HS-5 (cell line): ENCODE measurements at places on chromosomes 3 and 15.
A peak's percentile ranks its signal among the peaks of the same experiment; 100 is the strongest.

- DNase-seq: no peak
These were observed 19.1 kb upstream of the XIRP1 start for GRCh38 chr3:39211332-39212130.

- no peak for DNase-seq
These were observed 223.7 kb downstream of the MAGI1 start for GRCh38 chr3:65814845-65815578.

DNA sequence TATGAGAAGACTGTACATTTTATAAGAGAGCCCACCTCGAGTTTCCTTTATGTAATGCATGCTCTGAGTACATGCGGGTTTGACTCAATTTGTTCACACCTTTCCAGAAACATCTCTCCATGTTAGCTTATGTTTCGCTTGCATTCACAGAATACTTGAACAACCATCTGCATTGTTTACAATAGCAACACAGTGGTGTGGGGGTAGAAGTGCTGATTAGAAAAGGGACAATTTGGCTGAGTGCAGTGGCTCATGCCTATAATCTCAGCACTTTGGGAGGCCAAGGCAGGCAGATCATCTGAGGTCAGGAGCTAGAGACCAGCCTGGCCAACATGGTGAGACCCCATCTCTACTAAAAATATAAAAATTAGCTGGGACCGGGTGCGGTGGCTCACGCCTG is 60.9 kb downstream of the NCEH1 start:
- no peak for DNase-seq

- DNase-seq: no peak
These were observed 639 bp downstream of the NIPA1 start for GRCh38 chr15:22786868-22787698.

DNA sequence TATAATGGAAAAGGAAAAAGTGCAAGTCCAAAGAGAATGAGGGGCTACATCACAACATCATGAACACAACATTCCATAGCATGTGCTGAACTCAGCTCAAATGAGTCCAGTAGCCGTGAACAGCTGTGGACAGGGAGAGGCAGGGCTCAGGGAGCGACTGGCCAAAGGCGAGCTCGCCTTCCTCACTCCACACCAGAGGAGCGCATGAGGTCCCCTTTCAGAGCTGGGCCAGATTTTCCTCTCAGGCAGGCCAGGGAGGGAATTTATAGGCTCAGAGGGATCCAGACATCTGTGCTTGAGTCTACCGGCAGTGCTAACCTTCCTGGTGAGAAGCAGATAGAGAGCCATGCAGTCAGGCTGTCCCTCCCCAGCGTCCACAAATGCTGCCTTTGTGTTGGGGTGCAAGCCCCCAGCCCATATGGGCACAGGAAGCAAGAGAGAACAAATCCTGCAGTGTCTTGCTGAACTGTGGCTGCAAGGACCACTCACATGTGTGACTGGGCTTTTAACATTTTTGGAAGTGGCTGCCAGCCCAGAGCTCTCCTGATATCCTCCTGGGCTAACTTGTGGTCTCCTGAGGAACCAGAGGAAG is 32.5 kb downstream of the ARHGEF3 start:
- no peak for DNase-seq

DNA sequence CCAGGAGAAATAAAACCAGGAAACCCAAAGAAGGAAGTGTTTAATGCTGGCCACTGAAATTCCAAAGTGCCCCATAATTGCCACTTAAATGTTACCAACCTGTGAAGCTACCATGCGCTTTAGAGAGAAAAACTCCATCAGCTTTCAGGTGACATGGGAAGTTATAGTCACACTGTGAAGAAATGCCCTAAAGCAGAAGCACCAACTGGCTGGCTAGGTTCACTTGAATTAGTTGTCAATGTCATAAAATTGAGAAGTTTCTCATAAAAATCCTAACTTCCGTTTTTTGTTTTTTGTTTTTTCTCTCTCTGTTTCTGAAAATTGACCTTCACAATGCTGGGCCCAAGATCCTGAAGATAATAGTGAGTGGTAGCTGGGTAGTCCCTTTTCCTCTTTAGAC is 167.9 kb upstream of the CTNNB1 start:
- no peak for DNase-seq

DNA sequence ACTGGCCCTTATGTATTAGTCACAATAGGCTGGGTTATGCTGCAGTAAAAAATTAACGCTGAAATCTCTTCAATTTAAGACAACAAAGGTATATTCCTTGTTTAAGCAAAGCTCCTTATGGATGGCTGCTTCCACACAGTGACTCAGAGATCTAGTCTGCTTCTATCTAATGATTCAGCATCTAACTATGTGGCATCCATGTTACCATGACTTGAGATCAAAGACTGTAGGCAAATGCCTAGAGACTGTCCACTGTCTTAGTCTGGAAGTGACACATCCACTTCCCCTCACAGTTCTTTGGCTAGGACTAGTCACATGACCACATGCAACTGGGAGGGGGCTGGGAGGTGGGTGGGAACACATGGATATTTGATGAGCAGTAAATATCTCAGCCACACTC is 61.3 kb upstream of the PSMD6 start:
- DNase-seq: peak; percentile 88

DNA sequence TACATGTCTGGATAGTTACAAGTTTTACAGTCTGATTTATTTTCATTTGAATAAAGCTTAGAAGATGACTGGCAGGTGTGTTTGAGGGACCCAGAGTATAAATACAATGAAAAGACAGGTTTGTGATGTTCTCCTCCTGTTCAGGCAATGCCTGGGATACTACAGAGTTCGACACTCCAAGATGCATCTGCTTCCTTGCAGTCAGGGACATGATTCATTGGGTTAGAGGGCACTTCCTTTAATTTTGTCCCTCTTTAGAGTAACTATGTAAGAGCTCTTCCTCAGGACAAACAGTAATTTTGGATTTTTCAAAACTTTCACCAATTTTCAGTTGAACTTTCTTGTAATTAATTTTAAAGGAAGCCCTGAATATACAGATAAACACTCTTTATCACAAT is 102.0 kb downstream of the LMLN start:
- no peak for DNase-seq

DNA sequence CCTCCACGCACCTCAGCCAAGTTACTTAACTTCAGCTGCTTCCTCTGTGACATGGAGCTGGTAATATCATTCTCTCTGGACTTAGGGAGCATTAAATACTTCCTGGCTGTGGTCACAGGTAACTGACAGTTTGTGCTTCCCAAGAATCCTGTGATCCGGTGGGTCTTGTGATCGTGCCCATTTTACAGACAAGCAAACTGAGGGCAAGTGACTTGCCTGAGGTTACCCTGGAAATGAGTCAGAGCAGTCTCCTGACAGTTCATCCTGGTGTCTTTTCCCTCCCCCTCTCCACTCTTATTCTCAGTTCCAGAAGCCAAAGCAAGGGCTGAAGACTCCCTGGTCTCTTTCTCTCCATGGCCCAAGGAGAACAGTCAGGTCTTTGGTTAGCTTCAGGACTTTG is 35.9 kb downstream of the ACAN start:
- no peak for DNase-seq

- DNase-seq: no peak
These were observed 25.9 kb upstream of the CAPN7 start for GRCh38 chr3:15180042-15180611.

- peak; percentile 67 for DNase-seq
These were observed 656.3 kb downstream of the RBMS3 start for GRCh38 chr3:29937185-29937584.

GRCh38 chr15:91117375-91117774 is 17.3 kb downstream of the SV2B start:
- DNase-seq: no peak

- no peak for DNase-seq
These were observed 71.3 kb upstream of the STT3B start for GRCh38 chr3:31461426-31461825.

- DNase-seq: no peak
These were observed 332.2 kb downstream of the LPP start for GRCh38 chr3:188486126-188486525.

DNA sequence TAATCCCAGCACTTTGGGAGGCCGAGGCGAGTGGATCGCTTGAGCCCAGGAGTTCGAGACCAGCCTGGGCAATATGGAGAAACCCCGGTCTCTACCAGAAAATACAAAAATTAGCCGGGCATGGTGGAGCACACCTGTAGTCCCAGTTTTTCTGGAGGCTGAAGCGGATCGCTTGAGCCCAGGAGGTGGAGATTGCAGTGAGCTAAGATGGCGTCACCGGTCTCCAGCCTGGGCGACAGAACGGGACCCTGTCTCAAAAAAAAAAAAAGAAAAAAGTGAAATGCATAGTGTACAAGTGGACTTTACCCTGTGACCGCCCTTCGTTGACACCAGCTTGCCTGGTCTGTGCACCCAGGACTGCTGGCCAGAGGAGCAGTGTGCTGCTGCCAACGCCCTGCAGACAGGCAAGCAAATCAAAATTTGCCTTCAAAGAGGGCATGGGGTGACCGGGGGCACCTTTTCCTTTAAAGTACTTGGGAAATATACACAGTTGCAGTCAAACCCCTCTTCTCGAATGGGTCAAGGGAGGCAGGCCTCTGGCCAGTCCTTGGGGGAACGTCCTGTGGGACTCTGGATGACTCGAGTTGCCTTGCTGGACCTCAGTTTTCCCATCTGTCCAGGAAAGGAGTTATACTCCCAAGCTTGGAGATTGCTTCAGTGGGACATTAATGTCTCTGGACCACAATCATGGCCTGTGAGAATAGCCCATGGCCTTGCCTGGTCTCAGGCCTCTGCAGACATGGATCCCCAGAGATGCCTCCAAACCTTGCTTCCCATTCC is 1.0 kb downstream of the XYLB start:
- no peak for DNase-seq

DNA sequence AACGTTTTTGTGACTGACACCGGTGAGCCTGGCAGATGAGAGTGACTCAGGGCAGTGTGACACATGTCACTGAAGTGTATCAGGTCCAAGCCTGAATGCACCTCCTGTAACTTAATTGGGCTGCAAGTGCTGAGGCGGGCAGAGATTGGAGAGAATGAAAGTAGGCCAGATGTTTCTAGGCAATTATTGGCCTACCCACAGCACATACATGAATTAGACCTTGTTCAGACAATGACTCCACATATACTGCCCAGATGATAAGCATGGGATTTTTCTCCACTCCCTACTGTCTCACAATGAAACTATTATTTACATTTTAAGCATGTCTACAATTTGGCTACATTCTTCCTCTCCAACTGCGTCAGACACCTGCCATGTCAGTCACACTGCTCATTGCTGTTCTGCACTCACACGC is 187.3 kb upstream of the ZNF385D start:
- DNase-seq: no peak

DNA sequence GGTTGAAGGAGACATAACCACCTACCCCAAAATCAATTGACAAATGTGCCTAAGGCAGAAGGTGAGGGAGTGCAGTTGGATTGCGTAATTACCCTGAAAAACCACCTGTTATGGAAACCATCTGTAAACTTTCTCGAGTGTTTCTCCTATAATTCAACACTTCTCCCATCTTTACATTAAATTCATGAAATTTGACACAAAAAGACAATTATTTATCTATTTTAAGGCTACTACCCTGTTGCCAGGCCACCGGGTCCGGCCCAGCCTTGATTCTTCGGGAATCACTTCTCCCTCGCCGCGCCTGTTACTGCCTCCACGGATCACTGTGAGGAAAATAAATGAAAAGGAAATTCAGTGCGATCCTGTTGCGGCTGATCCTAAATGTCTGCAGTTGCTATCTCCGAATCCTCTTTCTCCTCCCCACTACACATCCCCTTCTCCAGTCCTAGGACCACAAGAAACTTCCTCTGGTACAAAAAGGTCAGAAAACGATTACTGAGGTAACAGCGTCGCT is 646 bp downstream of the IQCB1 start:
- DNase-seq: peak; percentile 5

DNA sequence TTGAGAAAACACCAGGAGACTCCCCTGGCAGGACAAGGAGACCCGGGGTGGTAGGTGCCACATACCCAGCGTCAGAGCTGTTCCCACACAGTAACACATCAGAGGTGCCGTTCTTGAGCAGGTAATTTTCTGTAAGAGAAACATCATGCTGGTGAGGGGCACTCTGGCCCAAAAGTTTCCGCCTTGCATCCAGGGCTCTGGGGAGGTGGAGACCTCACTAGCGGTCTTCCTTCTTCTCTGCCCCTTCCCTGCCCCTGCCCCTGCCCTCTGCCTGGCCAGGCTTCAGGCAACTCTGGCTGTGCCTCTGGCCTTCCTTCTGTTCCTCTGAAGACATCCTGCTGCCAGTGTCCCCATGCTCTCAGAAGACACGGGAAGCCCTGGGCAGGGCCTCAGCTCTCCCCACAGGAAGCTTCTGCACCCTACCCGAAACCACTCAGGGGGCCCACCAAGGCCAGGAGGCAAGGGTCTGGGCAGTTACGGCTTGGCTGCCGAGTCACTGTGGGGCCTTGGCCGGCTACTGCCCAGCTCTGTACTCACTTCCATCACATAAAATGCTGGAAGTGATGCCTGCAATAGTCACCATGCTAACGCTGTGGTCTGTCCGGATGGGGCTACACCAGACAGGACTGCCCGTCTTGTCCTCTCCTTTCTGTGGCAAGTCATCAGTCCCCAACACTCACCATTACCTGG is 41.3 kb downstream of the SCN5A start:
- no peak for DNase-seq

GRCh38 chr3:123834631-123835030 is 49.5 kb downstream of the MYLK start:
- peak; percentile 93 for DNase-seq

GRCh38 chr15:33834892-33835743 is 133.2 kb upstream of the CHRM5 start:
- no peak for DNase-seq

- no peak for DNase-seq
These were observed 62.8 kb upstream of the CSPG4 start for GRCh38 chr15:75775296-75776064.

- DNase-seq: no peak
These were observed 155.9 kb upstream of the CNTN4 start for GRCh38 chr3:1942781-1943180.

- DNase-seq: no peak
These were observed 91.0 kb upstream of the KBTBD8 start for GRCh38 chr3:66907136-66907535.

GRCh38 chr3:127707851-127708411 is 35.2 kb downstream of the ABTB1 start:
- DNase-seq: no peak

DNA sequence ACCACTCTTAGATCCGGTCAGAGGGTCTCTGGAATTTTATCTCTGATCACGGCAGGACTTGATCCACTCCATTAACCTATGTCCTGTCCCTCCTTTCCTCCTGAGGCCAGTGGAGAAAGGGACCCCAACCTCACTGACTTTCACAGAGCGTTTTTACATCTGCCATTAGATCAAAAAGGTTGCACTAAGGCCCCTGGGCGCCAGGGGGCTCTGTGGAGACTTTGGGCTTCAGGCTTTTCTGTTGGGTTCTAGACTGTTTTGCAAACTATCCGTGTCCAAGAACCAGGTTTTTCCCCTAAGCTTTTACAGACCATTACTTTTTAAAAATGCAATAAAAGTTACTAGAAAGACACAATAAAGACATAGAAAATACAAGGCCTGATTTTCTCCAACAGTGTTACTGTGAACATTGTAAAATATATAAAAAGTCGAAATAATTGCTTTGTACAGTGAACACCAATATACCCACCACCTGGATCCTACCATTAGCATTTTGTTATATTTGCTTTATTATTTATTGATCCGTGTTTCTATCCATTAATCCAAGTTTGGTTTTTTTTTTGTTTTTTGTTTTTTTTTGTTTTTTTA is 159.7 kb downstream of the POLR2M start:
- DNase-seq: peak; percentile 23
